ENCODE measurements at places on chromosomes 12 and 14.

DNA sequence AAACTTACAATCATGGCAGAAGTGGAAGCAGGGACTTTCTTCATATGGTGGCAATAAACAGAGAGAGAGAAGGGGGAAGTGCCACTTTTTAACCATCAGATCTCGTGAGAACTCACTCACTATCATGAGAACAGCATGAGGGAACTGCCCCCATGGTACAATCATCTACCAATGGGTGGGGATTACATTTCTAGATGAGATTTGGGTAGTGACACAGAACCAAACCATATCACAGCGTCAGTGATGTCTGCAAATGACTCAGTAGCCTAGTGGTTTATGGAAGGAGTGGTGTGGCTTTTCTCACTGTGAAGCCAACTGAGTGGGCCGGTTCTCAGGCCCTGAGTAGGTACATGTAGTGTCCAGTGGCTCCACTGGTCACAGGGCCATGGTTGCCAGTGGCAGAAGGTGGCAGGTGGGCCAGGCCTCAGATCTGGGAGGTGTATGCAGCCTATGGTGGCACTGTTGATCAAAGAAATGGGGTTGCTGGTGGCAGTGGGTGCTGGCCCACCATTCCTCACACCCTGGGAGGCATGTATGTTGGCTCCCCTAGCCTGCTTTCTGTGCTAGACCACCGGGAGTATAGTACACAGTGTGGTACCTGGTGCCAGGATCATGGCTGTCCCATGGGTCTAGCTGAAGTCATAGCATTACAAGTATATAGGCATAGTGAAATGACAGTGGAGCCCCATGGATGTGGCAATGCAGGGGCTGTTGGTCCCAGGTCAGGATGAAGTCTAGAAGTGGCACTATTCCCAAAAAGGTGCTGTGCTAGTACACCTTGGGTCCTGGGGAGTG lies 191.9 kb downstream of the NUBPL start:
- DNase-seq: no peak

GRCh38 chr12:103799857-103800771 lies 40.9 kb downstream of the NT5DC3 start:
- DNase-seq: no peak

GRCh38 chr12:11653215-11653753 lies 3.8 kb downstream of the ETV6 start:
- no peak for DNase-seq

DNA sequence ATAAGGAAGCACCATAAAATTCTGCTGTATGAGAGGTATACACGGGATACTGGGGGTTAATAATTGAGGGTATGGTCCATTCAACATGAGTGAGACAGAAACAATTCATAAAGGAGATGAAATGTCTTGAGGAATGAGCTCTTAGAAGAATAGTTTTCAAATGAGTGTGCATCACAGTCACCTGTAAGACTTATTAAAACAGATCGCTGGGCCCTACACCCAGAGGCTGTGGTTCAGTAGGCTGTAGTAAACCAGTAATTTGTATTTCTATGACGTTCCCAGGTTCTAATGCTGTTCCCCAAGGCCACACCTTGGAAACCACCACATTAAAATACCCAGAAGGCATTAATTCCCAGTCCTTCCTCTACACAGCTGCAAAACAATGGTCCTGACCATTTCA lies 49.6 kb downstream of the CAND1 start:
- no peak for DNase-seq

DNA sequence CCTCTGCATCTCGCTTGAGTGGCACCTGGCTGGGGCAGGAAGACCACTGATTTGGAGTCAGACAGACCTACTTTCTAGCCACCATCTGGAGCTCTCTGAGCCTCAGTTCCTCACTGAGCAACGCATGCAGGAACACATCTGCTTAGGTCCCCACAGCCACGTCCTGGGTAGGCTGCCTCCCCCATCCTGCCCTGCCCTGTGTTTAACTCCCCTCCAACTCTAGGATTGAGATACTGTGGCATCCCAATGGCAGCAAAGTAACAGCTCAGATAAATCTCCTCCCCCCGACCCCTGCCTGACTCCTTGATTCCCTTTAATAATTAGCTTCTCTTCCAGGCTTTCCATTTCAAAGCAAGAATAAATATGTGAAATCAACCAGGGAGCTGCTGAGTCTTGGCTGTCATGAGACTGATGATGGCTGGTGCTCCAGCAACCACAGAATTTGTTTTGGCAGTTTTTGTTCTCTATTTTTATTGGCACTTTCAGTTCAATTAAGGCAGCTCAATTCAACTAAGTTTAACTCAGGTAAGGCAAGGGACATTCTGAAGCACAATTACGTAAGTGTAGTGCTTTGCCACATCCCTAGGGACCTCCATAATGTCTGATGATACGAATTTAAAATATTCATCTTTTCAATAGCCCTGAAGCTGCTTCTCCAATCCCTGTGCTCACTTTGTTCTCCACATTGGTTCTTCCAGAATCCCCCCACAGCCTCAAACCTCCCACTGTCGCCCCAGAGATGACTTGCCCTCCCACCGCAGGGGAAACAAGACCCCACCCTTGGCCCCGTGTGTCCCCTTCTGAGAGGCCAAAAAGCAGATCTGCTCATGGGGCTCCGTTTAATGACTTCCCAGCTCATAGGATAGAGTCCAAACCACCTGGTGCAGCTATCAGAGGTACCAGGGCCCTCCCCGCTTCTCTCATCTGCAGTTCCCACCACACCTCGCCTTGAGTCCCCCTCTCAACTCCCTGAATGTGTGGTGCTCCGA lies 58.2 kb downstream of the ESR2 start:
- no peak for DNase-seq

DNA sequence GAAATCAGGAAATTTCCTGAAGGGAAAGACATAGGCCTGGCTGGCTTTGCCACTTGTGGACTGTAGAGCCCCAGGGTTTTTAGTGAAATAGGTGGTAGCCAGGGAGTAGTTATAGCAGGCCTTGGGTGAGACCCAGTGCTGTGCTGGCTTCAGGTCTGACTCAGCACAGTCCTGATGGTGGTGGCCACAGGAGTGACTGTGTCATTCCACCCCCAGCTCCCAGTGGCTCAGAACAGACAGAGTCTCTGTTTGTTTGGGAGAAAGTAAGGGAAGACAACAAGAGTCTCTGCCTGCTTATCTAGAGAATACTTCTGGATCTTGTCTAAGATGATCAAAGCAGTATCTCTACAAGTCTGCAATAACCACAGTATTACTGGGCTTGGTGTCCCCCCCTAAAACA lies 27.5 kb upstream of the OR6J1 start:
- DNase-seq: no peak

DNA sequence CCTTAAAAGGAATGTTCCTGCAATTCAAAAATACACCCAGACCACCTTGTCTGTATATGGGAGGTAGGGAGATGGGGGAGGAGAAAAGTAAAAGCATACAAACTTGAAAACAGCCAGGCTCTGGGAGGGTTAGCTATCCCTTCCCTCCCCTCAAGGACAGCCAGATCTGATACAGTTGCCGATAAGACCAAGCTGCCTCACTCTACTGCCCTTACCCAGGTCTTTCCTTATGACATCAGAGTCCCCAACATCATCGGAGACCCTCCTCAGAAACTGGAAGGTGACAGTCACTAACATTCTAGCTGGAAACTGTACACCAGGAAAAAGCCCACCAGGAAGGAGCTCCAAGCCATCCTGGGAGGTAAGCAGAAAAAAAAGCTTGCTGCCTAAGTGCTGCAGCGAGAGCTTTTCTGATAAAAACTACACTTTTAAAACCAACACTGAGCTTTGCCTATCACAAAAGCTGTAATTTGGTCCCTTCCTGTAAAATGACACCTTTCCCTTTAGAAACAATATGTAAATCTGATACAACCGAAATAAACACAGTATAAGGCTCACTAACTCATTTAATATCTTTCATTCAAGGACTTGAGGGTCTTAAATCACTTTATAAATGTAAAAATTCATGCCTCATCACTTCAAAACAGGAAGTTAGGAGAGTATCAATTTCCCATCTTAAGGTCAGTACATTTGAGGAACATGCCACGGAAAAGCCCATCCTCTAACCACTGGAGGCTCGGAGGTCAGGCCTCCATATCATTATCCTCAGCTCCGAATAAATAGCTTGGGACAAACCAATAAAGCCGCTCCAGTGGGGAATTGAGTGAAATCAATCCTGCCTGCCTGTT lies 20.4 kb upstream of the PLEKHH1 start:
- no peak for DNase-seq

DNA sequence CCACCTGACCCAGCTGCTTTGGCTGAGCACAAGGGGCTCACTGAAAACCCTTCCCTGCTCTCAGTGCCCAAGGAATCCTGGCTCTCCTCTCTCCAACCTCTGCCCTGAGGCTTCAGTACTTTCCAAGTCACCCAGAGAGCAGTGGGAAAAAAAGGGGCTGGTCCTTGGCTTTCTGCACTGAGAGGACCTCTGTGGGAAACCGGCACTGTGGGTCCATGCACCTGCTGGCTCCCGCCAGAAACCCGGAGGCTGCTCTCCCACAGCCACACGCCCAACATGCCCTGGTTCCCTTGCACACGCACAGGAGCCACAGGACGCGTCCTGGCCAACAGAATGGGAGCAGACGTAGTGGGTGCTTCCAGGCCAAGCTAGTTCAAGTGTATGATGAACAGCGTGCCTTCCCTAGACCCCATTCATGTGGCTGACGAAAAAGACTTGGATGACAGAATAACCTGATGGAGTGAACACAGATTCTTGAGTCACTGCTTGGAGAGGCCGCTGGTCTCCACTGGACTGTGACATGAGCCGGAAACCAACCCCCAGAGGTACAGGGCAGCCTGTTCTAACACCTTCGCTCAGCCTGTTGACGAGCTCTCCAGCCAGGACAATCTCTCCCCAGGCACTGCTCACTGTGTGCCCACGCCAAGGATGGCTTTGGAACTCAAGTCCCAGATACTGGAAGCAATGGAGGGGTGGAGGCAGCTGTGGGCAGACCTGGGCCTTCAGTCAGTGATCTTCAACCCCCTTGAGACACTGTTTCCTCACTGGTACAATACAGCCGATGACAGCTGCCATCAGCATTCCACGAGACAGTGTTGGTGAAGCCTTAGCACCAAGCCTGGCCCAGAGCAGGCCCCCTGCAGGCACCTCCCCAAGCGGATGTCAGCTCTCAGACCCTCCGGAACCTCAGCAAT lies 87.7 kb downstream of the ITPK1 start:
- no peak for DNase-seq

- DNase-seq: no peak
These were observed 1.9 kb downstream of the SLC25A3 start for GRCh38 chr12:98595243-98595988.

Measured in activated CD4-positive, CD25-positive, alpha-beta regulatory T cell (primary cell).